ENCODE measurements at places on chromosomes 16 and 17.
A peak's percentile ranks its signal among the peaks of the same experiment; 100 is the strongest.

DNA sequence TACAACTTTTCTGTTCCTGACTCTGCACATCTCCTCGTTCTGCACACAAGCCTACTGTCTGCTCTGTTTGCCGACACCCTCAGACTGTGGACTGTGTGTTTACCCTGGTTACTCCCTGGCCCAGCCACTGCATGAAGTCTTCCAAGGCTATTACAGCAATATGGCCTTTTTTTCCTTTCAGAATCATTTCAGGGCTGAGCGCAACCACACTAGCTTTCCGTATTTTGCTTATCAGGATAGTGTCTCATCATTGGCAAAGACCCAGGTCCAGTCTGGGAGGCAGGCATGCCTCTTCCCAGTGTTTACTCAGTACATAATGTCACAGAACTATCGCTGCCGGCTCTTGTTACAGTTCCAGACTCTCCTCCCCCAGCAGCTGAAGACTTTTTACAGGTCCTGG lies 10.1 kb downstream of the DNAH9 start:
- peak; percentile 1 for DNase-seq

- DNase-seq: no peak
These were observed 21.1 kb downstream of the NDUFAF8 start for GRCh38 chr17:81260171-81260570.

DNA sequence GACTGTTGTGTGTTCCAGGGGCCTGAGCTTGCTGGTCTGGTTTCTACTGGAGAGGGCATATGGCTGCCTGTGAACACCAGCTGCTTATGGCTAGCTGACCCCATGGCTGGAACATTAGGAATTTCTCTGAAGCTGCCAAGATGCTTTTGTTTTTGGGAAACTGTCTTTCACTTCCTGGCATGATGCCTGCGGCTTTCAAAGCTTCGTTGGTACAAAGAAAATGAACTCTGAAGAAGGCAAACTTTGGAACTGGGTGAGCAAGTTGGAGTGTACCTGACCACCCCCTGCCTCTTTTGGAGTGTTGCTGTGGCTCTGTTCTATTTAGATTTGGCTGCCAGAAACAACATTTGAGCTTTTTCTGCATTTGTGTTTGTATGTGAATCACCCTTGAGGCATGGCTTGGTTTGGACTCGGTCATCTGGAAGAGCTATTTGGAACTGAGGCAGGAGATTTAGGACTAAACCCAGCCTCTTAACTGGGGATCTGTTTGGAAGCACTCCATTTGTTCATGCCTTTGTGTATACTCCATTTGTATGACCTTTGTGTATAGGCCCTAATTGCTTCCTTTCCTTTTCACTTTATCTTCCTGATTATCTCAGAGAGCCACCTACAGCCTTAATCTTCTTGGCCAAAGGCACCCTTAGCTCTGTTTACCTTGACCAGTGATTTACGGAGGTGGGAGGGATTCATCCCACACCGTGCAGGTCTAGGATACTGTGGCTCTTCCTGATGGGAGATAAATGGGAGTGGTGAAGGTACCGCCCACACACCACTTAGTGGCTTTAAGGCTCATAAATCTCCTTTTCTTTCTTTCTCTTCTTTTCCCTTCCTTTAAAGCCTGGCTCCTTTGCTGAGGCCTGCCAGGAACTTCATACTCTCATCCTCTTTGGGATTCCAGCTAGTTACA lies 7.3 kb upstream of the CPHXL start:
- DNase-seq: peak; percentile 78

- no peak for DNase-seq
These were observed 43.0 kb upstream of the TAC4 start for GRCh38 chr17:49890852-49891251.

DNA sequence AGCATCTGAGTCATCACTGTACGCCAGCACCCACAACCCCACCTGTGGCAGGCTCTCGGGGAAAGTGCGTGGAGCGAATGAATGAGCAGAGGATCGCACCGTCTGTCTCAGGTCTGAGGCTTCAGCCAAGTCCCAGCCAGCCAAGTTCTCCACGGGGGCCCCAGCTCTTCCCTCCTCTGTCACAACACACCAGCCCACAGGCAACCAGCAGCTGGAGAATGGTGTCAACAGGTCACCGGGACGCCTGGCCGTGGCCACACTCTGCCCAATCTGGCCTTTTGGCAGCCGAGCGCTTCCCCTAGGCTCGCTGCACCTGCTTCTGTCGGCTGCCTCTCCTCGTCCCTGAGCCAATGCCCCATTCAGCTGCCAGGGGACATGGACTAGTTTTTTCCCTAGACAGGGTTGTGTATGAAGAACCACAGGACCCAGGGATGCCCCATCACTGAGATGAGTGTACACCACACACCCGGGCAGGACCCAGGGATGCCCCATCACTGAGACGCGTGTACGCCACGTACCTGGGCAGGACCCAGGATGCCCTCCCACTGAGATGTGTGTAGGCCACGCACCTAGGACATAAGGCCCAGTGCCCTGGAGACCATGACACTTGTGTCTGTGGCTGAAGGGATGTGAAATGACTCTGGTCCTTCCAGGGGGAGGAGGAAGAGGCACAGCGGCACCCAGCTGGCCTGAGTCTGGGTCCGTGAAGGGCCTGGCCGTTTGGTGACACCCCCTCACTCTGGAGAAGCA lies 52.8 kb downstream of the ABR start:
- no peak for DNase-seq
